A549 (cell line): ENCODE measurements at places on chromosomes 4 and X. TPM values are rescaled to one million over a fixed set of nuclear protein-coding genes. Genes with fewer than 3 reads are reported as not detected.
A peak's percentile ranks its signal among the peaks of the same experiment; 100 is the strongest.

USP26 gene
- not detected in 3 replicates for polyA plus RNA-seq

EXOC1L gene
- not detected in 3 replicates for polyA plus RNA-seq

TRAM1L1 gene
- polyA plus RNA-seq = 0.72 to 1.4 TPM (median 0.93 TPM) in 3 replicates

ZNF711 gene
- polyA plus RNA-seq = 1.3 to 1.4 TPM (median 1.4 TPM) in 3 replicates

TLR7 gene
- polyA plus RNA-seq = not detected in 3 replicates

MMAA gene
- polyA plus RNA-seq = 0.98 to 1.5 TPM (median 1.3 TPM) in 3 replicates

PPEF1 gene
- 1.0 to 1.1 TPM (median 1.0 TPM) in 3 replicates for polyA plus RNA-seq

- no peak for DNase-seq
These were observed 80.9 kb downstream of the ARHGAP36 start for GRCh38 chrX:131139072-131139471.

- DNase-seq = no peak
These were observed 7.7 kb downstream of the AMMECR1 start for GRCh38 chrX:110310000-110310790.

- DNase-seq = no peak
These were observed 284.2 kb upstream of the F9 start for GRCh38 chrX:139246295-139246694.

- DNase-seq = no peak
These were observed 16.3 kb downstream of the WDR13 start for GRCh38 chrX:48613502-48614160.

DNA sequence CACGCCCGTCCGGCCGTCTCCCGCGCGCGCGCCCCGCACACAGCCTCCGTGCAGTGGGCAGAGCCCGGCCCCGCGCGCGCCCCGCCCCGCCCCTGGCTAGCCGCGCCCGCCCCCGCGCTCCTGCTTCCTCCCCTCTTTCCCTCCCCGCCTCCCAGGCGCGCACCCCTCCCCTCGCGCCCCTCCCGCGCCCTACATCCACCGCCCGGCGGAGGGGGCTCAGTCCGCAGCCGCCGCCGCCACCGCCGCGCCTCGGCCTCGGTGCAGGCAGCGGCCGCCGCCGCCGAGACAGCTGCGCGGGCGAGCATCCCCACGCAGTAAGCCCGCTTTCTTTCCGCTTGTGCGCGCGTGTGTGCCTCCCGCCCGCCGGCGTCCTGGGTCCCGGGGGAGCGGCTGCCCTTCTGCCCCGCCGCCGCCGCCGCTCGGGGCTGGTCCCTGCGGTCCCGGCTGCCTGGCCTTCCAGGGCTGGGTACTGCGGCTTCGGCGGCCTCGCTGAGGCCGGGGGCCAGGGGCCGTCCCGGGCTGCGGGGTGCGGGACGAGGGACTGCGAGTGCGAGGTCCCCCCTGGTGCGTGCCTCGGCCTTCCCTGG, at the start of gene FHL1:
Gene FHL1, plus strand, starts transcription at position 219 of the 587 bp plus-strand sequence.
- peak; percentile 18 for DNase-seq

GRCh38 chr4:60400593-60400992, 799.5 kb upstream of the ADGRL3 start:
- DNase-seq = no peak

GRCh38 chrX:24124244-24124799, 25.2 kb upstream of the ZFX start:
- no peak for DNase-seq

- DNase-seq = no peak
These were observed 78.4 kb downstream of the PLS3 start for GRCh38 chrX:115639334-115639880.

- DNase-seq = no peak
These were observed 28.6 kb upstream of the CCNI start for GRCh38 chr4:77104388-77104787.

DNA sequence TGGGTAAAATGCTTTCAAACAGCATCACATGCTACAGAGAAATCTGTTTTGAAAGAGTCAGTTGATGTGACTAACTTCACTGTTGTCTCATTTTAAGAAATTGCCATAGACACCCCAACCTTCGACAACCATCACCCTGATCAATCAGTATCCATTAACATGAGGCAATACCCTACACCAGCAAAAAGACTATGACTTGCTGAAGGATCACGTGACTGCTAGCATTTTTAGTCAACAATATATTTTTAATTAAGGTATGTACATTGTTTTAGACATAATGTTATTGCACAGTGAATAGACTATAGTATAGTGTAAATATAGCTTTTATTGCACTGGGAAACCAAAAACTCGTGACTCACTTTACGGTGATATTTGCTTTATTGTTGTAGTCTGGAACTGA, 200.0 kb upstream of the ARHGAP24 start:
- DNase-seq = no peak

DNA sequence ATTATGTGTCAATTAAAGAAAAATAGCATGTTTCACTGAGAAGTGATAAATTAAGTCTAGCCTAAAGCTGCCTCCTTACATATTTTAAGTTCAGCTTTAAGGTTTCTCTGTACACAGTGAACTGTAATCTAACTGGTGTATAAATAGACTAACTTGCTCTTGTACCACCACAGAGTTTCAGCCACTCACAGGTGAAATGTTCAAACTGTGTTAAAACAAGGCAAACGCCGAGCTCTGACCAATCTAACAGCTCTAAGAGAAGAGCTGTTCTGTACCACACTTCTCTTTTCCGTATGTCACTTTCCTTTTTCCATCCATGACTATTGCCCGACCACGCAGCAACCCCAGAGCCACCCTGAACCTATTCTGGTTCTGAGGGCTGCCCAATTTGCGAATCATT, 64.5 kb downstream of the DCHS2 start:
- no peak for DNase-seq

GRCh38 chr4:133151691-133152329, 2.7 kb downstream of the PCDH10 start:
- peak; percentile 3 for DNase-seq

GRCh38 chrX:154308108-154308946, 12.7 kb downstream of the TKTL1 start:
- peak; percentile 53 for DNase-seq

GRCh38 chrX:100649550-100650356, 5.8 kb downstream of the SRPX2 start:
- no peak for DNase-seq

- DNase-seq = no peak
These were observed 75.6 kb upstream of the SRD5A3 start for GRCh38 chr4:55270481-55270880.

DNA sequence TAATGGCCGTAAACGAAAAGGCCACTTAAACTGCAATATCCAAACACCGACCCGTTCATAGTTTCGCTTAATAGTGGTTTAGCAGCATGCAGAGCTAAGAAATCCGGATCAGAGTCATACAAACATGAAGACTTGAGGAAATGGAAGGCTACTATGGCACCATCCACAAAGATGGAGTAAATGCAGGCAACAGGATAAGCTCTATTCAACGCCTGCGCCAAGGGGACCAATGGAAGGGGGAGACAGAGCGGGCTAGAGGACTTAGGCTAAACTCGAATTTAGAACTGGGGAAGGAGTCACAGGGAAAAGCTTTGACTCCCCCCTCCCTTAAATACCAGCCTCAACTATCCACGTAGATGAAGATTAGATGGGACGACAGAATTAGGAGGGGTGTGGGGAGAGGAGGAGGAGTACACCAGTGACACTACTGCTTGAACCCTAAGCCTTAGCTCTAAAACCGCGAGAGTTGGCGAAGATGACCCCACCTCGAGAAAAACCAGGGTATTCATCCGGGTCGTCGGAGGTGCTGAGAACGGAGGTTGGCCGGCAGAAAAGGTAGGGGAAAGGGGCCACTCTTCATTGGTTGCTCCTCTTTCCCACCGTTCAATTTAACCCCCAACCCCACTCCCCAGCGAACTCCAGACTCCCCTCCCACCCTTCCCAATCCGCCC, 3.5 kb downstream of the HUWE1 start:
- peak; percentile 79 for DNase-seq

DNA sequence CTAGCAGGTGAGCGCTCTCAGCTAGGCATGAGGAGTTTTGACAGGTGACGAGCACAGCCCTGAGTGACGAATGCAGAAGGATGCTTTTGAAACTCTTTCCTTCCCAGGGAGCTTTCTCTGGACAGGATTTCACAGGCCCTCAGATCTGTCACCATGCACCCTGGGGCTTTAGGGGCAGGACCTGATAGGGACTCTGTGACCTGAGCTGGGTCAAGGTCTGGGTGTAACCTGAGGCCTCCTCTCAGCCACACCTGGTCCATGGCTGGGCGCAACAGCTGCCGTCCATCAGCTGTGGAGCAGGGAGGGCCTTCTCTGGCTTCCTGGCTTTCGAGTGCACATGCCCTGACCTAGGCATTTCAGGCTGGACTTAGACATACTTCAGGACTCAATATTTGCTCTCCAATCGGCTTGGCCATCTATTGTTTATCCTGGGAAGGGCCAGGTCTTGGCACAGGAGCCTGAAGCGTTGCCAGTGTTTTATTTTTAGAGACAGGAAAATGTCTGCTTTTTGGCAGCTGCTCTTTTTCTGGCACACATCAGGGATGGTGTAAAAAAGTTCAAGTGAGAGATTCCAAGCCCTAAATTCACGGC, 56.4 kb downstream of the C4orf51 start:
- no peak for DNase-seq

DNA sequence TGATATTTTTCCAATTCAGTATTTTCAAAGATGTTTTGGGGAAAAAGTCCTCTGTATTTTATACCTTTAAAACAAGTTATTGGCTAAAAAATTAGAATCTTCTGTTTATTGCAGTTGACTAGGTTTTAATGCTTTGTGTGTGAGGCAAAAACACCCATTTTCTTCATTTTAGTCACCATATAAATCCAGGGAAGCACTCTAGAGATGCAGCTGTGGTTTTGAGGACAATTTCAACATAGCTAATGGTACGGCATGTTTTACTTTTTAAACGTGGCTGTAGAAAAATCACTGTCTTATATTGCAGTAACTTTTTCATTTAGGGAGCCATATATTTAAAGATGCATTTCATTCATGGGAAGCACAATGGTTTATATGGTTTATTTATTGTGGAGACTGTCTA, 129.1 kb upstream of the PITX2 start:
- no peak for DNase-seq

DNA sequence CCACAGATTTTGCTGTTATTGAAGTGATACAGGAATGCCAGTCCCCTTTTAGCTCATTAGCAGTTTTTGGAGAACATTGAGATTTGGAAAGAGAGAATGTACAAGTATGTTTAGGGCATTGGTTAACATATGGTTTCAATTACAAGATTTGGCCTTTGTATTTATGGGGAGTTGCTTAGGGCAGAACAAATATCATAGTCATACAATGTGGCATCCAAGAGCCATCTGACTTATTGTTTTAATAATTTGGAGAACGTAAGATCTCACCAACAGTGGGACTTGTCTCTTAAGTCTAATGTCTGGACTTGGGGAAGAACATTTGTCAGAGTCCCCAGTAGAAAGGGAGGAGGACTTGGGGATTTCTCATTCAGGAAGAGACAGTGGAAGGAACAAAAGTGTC, 166.1 kb downstream of the STK32B start:
- DNase-seq = no peak

DNA sequence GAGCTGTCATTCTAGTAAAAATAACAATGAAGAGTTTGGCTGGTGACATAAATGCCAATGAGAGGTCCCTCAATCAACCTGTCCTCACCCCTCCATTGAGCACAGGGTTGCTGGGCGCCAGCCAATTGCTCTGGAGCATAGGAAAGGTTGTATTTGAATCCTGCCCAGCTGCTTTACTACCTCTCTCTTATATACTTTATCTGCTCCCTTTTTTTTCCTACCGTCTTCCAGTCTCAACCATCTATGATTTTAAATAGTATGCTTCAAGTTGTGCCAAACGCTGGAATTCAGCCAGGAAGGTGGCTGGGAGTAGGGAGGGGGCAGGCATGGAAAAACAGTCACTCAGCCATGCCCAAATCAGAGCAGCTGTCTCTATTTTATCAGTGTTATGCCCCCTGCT, 153.8 kb downstream of the NR3C2 start:
- DNase-seq = no peak

- DNase-seq = no peak
These were observed 11.9 kb upstream of the TIGD2 start for GRCh38 chr4:89099471-89099870.

DNA sequence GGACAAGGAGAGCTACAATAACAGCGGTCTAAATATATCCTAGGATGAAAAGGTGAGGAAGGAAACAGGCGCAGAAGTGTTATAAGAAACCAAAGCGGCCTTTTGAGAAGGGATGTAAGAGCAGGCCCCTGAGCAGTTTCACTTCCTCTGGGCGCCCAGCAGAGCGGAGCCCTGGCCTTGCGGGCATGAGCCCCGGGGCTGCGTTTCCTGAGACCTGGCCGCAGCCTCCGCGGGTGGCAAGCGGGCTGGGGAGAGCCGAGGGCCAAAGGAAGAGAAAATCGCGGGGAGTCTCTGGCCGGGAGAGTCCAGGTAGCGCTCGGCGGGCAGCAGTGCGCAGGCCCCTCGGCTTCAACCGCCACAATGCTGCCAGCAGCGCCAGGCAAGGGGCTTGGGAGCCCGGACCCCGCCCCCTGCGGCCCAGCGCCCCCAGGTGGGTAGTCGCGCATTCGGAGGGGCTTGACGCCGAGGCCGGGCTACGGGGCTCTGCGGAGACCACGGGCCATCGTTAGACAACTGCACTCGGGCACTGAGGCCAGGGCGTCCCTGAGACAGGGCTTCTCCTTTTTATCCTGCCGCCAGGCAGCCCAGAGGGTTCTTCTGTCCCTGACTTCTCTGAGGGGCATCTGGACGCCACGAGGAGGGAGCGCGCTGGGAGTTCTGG, at the start of gene BANK1:
Gene BANK1, plus strand, starts transcription at position 210 of the 661 bp plus-strand sequence. Its CDS starts 151 bp downstream, at position 361.
- DNase-seq = peak; percentile 41

- peak; percentile 27 for DNase-seq
These were observed 25.4 kb upstream of the SLAIN2 start for GRCh38 chr4:48315728-48316630.

- DNase-seq = no peak
These were observed 181.8 kb downstream of the USP46 start for GRCh38 chr4:52477191-52477780.

GRCh38 chrX:123665197-123665596, 67.7 kb downstream of the THOC2 start:
- peak; percentile 40 for DNase-seq

- DNase-seq = no peak
These were observed 4.7 kb downstream of the USP51 start for GRCh38 chrX:55484948-55485347.

DNA sequence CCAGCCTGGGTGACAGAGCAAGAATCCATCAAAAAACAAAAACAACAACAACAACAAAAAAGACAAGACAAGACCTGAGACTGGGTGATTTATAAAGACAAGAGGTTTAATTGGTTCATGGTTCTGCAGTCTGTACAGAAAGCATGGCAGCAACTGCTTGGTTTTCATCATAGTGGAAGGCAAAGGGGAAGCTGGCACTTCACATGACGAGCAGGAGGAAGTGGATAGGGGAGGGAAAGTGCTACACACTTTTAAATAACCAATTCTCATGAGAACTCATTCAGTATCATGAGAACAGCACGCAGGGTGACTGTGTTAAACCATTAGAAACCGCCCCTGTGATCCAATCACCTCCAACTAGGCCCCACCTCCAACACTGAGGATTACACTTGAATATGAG, 28.4 kb upstream of the SLC10A7 start:
- DNase-seq = no peak

DNA sequence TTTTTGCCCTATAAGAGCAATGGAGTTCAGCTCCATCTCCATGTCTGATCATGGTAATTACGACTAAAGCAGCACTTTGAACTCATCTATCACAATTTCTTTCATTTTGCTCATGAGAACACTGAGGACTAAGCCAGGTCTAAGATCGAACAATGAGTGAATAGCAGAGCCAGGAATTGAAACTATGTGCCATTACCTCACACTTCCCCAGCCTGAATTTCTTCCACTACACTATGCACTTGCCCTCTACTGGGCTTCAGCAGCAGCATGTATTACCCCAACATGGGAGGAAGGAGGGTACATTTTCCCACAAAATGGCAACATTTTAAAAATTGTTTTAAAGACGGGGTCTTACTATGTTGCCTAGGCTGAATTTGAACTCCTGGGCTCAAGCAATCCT, 274.7 kb upstream of the FGF13 start:
- no peak for DNase-seq
